GM12864 (cell line): ENCODE measurements at places on chromosomes 12 and 14.
A peak's percentile ranks its signal among the peaks of the same experiment; 100 is the strongest.

GRCh38 chr12:4987076-4988046 lies 56.3 kb upstream of the KCNA5 start:
- DNase-seq, result no peak

DNA sequence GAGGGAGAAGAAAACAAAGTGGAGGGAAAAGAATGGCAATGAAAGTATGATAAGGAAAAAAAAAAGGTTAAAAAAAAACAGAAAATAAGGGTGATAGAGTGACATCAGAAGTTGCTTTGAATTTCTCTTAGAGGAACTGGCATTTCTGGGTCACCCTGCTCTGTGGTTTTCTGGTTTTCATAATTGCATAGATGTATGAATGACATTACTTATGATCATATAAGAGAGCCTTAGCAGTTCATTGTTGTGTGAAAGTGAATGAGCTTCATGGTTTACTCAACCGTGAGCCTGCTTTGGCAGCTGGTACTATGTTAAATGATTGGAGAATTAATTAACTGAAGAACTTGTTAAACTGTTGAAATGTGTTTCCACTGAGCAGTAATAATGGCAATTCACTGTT lies 336.4 kb upstream of the FBXO33 start:
- DNase-seq, result no peak

DNA sequence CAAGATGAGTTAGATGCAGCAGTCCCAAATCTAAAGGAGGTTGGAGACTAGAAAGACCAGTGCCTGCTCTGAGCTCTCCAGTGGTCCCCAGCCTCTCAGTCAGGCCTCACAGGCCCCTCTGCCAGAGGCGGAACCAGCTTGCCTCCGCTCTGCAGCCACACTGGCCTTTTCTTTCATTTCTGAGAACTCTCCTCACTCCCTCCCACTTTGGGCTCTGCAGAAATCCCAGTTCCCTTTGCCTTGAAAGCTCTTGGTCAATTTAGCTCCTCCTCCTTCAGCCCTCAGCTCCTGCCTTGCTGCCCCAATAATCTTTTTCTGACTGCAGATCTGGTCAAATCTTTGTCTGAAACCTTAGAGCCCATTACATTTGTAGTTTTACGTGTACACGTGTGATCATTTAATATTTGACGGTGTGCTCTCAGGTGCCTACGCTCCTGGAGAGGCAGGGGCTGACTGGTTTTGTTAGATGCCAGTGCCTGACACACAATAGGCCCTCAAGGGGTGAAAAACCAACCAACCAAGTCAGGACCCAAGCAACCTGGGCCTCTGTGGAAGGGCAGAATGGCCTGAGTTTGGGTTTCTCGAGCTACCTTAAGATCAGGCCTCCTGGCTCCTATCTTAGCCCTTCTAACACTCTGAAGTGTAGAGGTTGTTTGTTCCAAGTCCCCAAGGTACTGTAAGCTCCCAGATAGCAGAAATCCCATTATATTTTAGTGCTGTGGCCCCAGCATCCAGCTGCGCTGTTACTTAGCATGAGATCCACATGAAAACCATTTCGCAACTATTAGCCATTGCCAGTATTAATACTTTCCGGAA lies 1.1 kb upstream of the NUDT4 start:
- DNase-seq, result no peak

DNA sequence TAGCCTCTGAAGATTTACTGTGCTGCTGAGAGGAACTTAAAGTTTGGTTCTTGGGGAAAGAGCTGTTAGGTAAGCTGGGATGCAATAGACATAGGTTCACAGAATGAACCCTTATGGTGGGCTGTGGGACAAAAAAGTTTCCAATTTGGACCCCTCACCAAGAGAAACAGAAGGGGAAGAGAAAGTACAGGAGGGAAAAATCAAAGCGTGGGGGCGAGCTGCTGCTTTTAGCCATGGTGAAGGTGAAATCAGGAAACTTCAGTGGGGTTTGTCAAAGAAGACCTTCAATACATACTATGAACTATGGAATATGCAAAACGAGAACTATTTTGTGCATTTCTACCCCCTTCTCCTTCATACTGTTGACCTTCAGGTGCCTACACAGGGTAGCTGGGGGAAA lies 10.6 kb upstream of the NINJ2 start:
- DNase-seq, result no peak

- peak; percentile 12 for DNase-seq
These were observed 107.0 kb downstream of the HELB start for GRCh38 chr12:66409195-66409871.
